ENCODE measurements at places on chromosomes 1 and 21.

DNA sequence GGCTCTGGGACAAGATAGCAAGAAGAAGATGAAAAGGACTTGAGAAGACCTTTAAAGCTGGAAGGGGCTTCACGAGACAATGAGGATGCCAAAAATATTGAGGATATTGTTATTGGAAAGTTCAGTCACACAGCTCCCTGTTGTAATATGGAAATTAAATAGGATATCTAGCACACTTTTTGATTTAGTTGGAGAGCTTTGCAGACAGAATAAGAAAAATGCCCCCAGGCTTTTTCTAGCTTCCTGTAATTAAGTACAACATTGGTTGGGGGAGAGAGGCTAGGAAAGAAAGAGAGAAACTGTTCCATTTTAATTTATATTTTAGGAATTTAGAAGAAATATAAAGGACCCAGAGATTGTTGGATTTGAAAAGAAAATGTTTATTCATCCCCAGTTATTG lies 27.5 kb downstream of the RBM11 start:
- no peak for DNase-seq

- no peak for DNase-seq
Measured at GRCh38 chr1:22651941-22652856, 837 bp upstream of the C1QB start.

- no peak for DNase-seq
Measured at GRCh38 chr1:110229348-110230001, 19.4 kb downstream of the KCNC4 start.

DNA sequence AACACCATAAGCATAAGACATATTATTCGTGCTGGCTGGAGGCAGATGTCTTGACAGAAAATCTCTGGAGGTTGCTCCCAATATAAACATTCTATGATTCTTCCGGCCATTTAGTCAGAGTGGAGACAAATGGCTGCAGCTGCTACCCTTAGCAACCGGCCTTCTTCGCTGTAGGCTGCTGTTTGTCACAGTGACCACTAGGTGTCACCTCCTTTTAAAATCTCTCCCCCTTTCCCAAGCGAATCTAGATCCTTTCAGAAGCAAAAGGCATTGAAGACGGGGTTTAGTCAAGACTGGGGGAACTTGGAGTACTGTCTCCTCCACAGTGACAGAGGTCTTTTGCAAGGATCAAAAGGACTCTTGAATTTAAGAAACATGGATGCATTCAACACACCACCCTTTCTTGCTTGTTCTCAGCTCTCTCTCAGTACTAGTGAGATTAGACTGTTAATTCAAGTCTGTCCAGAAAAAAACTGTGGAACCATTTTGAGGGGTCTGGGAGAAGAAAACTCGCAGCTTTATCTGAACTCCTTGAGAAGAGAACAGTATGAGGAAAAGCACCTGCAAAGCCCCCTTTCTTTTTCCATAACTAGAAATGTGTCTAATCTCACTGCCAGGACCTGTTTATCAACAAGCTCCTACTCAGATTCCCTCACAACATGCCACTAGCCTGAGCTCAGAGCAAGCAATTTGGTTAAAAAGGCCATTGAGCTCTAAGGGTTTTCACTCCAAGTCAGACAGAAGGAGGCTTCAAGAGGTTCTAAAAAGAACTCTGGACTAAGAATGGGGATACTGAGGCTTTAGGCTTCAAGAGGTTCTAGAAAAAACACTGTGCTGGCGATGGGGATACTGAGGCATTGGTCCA lies 408.3 kb upstream of the PLXNA2 start:
- DNase-seq, result peak; percentile 85

- DNase-seq, result peak; percentile 95
Measured at GRCh38 chr1:39901714-39902459, at the start of gene MYCL. Gene MYCL, minus strand, starts transcription at chr1:39901917. Its CDS starts 483 bp downstream, at chr1:39901434.

DNA sequence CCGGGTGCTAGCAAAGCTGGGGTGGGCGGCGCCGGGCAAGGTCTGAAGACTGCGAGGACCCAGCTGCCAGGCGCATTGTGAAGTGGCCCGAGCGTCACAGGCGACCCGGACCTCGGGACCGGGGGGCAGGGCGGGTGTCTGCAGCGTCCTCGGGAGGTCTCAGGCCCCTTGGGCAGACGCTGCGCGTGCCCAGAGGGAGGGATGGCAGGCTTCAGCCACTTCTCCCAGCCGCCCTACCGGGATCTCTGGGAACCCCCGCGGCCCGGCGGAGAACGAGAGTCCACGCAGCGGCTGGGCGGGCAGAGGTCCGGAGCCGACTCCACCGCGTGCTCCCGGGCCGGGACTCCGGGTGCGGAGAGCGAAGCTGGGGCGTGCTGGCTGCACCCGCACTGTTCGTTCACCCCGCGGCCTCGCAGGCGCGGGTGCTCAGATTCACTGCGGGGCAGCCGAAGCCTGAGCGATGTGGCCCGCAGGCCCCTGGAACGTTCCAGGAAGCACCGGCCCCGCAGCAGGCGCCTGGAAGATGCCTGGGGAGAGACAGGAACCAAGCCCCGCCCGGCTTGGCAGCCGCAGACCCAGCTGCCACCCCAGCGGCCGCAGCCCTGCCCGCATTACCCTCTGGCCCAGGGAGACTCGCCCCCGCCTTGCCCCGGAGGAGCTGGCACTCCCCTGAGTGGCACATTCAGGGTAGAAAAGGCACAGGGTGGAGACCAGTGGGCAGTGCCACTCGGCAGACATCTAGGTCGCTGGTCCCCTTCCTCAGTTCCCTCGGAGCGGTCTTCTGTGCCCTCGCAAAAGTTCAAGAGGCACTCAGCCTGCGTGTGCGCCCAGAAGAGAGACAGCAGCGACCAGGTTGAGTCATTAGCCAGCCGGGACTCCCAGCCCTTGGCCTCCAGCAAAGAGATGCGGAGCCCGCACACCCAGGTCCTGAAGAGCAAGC lies at the start of gene CCDC185:
TSS of gene CCDC185 (plus strand) at position 141 of the 940 bp plus-strand sequence. CDS start at position 202, 61 bp downstream.
- DNase-seq, result peak; percentile 3

Measured in ELF-1 (cell line).